GM20000 (cell line): ENCODE measurements at places on chromosomes 2 and 18.

- DNase-seq, result no peak
Measured at GRCh38 chr2:198100346-198100745, 296.0 kb downstream of the PLCL1 start.

DNA sequence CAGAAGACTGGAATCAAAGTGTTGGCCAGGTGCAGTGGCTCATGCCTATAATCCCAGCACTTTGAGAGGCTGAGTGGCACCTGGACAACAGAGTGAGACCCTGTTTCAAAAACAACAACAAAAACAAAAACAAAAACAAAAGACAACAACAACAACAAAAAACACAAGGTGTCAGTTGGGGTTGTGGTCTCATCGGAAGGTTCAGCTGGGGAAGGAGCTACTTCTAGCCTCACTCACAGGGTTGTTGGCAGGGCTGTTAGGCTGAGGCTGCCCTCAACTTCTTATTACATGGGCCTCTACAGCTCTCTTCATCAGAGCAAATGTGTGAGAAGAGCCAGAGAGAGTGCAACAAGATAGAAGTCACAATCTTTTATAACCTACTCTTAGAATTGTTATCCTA is 34.6 kb upstream of the CAB39 start:
- no peak for DNase-seq

DNA sequence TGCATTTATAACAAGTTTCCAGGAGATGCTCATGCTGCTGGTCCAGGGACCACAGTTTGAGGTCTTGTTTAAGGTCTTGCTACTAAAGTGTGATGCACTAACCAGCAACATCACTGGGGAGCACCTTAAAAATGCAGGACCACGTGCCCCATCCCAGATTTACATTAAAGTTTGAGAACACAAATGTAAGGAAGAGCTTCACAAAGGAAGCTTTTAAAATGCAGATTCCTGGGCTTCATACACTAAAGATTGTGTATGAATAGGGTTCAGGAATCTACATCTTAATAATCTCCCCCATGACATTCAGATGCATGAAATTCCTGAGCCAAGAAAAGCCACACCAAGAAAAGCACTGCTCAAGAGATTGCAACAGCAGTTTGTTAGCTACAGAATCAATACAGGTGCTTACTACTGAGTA is 235.3 kb upstream of the TANK start:
- DNase-seq, result no peak

DNA sequence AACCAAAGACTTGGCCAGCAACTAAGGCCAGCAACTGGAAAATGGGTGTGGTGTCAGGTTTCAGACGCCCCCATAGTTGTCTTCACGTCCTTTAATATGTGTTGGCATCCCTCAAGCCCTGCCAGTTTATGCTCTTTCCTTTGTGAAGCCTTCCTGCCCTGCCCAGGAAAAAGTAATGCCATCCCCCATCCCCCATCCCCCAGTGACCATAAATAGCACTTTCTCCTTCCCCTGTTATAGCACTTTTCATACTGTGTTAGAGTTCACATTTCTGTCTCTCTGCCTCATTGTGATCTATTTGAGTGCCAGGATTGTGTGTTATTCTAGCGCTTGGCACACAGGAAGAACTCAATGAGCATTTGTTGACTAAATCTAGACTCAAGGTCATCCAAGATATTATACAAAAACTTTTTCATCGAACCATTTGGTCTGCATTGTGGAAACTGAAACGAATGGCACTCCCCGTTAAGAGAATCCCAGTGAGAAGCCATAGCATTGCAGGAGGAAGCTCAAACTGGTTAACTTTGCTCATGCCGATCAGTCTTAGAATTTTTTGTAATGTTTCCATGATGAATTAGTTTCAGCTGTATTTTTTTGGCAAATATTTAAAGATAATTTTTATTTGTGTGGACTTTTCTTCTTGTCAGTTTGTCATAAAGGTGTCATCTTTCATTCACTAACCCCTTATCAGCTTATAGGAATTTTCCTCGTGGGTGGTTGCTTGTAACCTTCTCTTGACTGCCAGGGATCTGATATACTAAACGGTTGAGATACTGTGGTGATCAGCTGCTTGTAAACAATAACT is 15.7 kb downstream of the CRIM1 start:
- no peak for DNase-seq

- no peak for DNase-seq
Measured at GRCh38 chr18:24727685-24728084, 267.2 kb downstream of the HRH4 start.

DNA sequence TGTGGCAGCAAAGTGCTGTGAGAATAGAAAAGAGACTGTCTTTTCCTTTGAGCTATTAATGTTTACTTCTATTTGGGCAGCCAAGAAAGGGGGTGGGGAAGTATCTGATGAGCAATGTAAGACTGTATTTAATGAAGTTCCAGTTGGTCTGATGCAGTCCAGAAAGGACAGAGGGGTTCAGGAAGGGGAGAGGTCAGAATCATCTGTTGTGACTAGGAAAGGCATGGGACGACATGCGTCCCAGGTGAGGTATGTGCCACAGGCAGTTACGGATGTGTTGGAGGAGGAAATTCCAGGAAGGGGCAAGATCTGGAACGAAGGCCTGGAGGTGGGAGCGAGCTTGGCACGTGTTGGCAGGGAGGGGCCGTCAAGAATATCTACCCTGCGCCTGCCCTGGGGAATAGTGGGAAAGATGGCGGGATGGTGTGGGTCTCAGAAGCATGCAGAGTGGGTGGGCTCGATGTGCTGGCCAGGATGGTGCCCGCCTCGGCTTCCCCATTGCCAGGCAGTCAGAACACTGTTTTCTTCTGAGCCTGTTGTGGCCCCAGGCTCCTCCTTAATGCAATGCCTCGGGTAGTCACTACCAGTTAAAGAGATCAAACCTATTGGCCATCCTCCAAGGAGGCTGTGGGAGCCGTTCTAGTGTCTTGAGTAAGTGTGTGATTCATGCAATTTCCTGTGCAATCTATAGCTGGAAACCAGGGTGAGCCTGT is 57.8 kb upstream of the TXNDC2 start:
- DNase-seq, result no peak

DNA sequence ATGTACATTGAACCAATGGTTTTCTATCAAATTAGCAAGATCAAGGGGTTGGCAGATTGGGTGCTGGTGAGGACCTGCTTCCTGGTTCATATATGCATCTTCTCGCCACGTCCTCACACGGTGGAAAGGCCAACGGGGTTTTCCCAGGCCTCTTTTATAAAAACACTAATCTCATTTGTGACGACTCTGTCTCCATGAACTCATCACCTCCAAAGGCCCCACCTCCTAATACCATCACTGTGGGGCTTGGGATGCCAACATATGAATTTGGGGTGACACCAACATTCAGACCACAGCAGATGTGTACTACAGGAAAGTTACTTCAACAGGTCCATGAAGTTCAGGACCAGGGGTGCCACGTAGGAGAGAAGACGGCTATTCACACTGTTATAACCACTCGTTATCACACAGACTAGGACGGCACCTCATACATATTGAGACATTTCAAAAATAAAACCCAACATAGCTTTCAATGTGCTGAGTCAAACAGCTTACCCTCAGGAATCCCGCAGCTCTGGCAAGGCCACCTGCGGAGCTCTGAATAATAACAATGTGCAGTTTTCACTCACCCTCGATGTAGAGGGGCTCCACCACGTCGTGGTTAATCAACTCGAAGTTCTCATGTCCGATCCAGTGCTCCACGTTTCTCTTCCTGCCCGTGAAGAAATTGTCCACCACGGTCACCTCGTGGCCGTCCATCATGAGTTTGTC is 49.3 kb downstream of the UXS1 start:
- no peak for DNase-seq
